KG1 (cell line): ENCODE measurements at places on chromosomes 16 and 17.
A peak's percentile ranks its signal among the peaks of the same experiment; 100 is the strongest.

DNA sequence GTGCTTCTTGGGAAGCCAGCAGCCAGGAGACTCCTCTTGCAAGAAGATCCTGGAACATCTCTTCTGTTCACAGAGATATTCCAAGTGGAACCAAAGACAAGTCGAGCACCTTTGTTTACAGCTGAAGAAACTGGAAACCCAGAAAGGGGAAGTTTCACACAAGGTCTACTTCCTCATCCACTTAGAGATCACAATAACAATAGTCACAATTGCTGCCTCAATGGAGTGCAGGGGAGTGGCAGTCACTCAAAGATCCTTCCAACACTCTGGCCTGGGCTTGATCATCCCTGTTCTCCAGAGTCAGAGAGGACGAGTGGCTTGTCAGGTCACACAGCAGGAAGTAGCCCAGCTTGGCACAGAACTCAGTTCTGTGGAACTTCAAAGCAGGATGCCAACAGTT is 46.9 kb upstream of the SIAH1 start:
- DNase-seq, result peak; percentile 37

DNA sequence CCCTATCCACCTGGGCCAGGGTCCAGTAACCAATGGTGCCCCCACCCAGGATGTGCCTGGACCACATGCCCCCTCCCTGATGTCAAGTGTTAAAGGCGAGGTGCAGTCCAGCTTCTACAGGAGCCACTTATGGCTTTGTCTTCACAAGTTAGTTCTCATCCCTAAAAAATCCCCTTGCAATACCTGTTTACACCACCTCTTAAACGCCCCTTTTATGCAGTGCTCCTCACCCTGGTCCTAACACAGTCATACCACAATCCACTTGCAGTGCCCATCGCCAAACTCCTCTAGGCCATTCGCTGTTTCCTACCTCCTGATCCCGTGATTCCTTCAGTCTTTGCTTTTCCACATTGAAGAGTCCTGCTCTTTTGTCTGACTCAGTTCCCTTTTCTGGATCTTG is 7.1 kb downstream of the GLYR1 start:
- DNase-seq, result no peak

- DNase-seq, result no peak
Measured at GRCh38 chr16:53915452-53916160, 211.7 kb downstream of the FTO start.

GRCh38 chr17:37405955-37406634 is 541 bp downstream of the ACACA start:
- peak; percentile 49 for DNase-seq

- no peak for DNase-seq
Measured at GRCh38 chr17:55238931-55239297, 25.8 kb upstream of the HLF start.

DNA sequence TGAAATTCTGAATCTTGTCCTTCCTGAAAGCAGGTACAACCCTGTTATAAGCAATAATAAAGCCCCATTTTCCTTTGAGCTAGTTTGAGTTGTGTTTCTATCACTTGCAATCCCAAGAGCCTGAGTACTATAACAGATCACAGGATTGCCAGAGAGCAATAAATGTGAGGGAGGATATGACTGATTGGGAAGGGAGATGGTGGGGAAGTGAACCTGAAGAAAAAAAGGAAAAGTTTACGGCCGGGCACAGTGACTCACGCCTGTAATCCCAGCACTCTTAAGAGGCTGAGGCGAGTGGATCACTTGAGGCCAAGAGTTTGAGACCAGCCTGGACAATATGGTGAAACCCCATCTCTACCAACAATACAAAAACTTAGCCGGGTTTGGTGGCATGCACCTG is 80.4 kb downstream of the COX10 start:
- no peak for DNase-seq

GRCh38 chr17:13102477-13102876 is 84.7 kb upstream of the ELAC2 start:
- DNase-seq, result no peak

GRCh38 chr17:36894177-36894576 is 43.1 kb upstream of the LHX1 start:
- no peak for DNase-seq

- DNase-seq, result no peak
Measured at GRCh38 chr17:39938140-39938869, 10.8 kb downstream of the LRRC3C start.

DNA sequence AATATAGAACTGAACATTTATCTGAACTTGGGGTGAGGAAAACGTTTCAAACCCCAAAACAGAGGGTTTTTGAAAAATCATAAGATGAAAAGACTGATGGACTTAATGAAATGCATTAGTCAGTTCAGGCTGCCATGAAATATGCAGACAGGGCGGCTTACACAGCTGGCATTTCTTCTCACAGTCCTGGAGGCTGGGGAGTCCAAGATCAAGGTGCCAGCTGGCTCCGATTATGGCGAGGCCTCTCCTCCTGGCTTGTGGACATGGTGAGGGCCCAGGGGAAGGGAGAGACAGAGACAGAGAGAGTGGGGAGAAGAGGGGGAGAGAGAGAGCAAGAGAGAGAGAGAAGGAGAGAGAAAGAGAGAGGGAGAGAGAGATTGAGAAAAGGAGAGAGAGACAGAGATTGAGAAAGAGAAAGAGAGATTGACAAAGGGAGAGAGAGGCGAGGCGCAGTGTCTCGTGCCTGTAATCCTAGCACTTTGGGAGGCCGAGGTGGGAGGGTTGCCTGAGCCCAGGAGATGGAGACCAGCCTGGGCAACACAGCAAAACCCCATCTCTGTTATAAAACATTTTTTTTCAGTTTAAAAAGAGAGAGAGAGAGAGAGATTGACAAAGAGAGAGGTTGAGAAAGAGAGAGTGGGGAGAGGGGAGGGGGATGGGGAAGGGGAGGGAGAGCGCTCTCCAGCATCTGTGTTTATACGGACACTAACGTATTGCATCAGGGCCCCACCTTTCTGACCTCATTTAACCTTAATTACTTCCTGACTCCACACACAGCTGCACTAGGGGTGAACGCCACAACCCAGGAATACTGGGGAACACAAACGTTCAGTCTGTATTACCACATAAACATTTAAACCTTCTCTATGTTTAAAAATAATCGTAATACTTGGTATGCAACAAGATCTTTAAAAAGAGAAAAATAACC is 24.6 kb upstream of the RPH3AL start:
- DNase-seq, result no peak

GRCh38 chr17:1244606-1245012 is 25.6 kb upstream of the BHLHA9 start:
- DNase-seq, result no peak

- no peak for DNase-seq
Measured at GRCh38 chr17:64694207-64694606, 32.1 kb upstream of the SMURF2 start.

GRCh38 chr16:89026121-89026612 is 49.2 kb upstream of the CBFA2T3 start:
- DNase-seq, result no peak

- no peak for DNase-seq
Measured at GRCh38 chr16:54488729-54489128, 202.1 kb upstream of the IRX3 start.

DNA sequence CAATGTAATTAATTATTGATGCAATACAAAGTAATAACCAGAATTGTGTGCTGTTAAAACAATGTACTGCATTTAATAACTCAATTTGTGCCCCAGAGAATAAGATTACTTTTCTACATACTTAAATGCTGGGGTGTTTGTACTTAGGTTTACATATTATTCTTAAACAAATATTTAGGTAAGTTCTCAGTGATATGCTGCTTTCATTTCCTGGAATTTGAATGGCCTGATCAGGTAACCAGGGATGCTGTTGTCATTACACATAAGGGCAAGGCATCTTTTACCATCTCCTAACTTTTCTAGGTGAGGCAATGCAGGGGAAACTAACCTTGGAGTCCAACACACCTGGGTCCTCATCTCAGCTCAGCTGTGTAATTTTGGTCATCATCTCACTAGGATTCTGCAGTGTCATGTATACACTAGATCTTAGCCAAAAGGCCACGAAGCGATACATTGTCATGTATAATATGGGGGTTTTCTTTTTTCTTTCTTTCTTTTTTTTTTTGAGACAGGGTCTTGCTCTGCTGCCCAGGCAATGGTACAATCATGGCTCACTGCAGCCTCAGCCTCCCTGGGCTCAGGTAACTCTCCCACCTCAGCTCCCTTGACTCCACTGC is 45.2 kb downstream of the MYO1D start:
- no peak for DNase-seq

DNA sequence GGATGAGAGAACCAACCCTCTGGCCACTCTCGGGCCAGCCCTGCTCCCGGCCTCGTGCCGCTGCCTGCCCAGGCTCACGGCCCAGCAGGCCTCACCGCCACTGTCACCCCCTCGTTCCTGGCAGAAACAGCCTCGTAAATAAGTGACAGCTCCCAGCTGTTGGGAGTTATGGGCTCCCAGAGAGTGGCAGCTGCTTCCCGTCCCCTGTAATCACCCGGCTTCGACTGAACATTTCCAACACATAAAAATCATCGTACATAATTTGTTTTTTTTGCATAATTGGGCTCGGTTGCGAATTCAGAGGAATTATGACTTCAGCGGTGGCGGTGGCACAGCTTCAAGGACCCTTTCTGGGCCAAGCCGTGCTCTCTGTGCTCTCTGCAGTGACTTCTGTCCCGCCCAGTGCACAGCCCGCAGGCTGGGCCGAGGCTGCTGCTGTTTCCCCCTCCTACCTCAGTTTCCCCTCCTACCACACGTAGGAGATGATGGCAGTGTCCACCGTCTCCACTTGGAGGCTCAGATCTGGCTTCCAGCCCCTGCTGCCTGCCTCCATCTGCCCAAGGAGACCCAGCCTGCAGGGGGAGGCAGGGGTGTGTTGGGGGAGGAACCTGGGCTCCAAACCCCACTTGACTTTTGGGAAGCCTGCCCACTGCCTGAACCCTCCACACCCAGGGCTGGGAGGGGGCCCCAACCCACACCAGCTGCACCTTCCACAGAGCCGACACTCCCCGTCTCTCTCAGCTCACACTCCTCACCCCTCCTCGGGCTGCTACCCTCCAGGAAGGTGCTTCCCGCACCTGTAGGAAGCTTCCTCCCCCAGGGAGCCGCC is 84.9 kb downstream of the RTN4RL1 start:
- DNase-seq, result no peak

DNA sequence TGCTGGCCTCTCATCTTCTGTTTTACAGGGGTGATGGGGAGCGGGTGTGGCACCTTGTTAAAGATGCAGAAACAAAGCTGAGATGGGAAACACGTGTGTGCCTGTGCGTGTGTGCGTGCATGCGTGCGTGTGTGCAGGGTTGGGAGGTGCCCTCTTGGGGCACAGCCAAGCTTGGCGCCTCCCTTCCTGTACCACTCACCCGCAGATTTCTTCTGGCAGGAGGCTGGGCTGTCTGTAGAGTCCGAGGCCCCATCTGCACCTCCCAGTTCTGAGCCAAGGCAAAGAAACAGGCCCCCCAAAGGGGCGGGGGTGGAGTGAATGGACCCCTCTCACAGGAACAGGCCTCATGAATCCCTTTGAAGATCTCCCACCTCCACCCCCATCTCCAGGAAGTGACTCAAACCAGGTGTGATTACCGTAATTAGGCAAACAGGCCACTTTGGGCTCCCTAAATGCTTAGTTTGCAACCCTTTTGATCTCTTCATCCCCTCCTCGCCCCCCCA is 20.9 kb downstream of the TNS4 start:
- no peak for DNase-seq

DNA sequence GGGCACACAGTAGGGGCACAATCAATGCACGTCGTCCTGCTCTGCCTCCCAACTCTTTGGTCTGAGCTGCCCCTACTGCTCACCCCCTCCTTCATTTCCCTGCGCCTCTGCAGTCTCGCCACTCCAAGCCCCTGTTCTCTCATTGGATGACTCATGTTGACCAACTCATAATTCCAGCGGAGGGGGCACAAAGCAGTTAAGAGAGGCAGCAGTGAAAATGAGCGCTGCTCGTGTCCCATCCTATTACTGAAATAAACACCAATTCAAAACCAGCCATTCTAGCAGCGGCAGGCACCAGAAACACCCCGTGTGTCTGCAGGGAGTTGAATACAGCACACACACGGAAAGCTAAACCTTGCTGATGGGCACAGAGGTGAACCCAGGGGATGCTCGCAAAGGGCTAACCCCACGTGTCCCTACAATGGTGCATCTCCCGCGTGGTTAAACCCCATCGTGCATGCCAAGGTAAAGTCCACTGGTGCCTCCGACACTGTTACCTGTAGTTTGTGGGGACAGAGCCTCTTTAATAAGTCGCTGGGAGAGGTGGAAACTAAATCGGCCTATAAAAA is 310.4 kb downstream of the XYLT1 start:
- DNase-seq, result no peak

GRCh38 chr17:56737421-56738161 is 96.1 kb downstream of the C17orf67 start:
- no peak for DNase-seq

DNA sequence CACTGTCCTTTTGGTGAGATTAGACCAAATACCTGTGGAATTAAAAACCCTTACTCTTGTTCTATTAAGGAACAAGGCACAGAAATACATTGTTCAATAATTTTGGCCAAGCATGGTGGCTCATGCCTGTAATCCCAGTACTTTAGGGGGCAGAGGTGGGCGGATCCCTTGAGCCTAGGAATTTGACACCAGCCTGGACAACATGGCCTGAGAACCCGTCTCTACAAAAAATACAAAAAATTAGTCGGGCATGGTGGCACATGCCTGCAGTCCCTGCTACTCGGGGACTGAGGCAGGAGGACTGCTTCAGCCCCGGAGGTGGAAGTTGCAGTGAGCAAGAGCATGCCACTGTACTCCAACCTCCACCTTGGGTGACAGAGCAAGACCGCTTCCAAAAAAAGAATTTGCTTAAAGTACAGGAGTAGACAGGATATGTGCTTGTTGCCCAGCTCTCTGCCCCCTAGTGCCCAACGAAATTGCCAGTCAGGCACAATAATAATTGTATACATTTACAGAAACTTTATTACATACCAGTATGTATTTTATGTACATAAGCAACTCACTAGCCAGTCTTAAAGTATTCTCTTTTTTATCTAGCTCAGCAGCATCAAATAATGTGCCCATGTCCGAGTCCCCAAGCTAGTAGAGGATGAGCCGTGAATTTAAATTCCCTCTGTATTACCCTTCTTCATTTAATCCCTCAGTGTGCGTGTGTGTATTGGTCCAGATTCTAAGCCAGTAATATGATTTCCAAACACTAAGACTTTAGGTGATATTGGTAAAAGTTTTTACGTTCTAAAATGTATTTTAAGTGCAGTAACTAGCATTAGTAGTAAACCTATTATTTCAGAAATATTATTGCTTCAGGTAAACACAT is 1.4 kb downstream of the THUMPD1 start:
- no peak for DNase-seq

DNA sequence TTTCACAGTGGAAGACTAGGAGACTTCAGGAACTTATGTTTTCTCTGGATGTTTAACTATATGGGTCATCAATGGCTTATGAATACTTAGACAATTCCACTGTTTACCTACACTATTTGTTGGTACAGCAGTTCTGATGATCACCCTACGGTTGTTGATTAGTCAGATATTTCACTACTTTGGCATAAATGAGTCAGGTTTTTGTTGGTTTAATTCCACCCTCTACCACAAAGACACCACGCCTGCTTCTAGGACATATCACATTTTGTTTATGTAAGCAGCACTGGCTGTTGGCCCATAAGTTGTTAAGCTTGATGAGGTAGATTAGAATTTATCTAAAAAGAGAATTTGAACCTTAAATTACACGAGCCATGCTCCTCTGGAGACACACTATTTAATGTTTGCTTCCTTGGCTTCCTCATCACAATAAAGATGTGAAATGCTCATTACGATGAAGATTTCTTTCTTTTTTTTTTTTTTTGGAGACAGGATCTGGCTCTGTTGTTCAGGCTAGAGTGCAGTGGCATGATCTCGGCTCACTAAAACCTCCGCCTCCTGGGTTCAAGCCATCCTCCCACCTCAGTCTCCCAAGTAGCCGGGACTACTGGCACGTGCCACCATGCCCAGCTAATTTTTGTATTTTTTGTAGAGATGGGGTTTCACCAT is 4.3 kb downstream of the GDE1 start:
- no peak for DNase-seq
